Stimulated activated CD8-positive, alpha-beta memory T cell treated with anti-CD3 and anti-CD28 coated beads, Interleukin-12 subunit alpha, Interleukin-12 subunit beta, amount 100 ng/mL, for 1 hour (primary cell): ENCODE measurements at places on chromosomes 3 and 15.

- no peak for DNase-seq
These were observed 9.9 kb upstream of the KNL1 start for GRCh38 chr15:40584191-40584590.

DNA sequence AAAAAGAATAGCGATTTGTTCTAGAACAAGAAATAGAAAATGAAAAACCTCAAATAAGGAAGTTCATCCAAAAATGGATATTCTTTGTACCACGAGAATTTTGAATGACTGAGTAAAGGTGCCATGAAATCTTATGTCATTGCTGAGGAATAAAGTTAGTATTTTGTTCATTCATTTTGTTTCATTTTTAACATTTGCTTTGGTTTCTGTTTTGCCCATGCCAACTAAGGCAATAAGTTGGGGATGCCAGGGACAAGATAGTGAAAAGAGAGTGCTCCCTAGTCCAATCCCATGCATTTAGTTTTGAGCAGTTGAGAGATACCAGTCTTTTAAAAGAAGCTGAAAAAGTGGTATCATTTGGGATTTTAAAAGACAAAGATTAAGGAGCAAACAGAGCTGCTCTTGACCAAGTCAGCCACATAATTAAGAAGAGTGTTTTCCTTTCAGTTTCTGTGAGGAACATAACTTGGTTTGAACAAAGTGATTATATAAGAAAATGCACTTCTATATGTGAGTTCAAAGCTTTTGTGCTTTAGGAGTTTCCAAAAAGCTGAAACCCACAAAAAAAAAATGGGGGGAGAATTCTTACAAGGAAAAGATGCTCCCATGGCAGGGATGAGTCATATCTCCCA is 201.4 kb downstream of the PLOD2 start:
- no peak for DNase-seq

DNA sequence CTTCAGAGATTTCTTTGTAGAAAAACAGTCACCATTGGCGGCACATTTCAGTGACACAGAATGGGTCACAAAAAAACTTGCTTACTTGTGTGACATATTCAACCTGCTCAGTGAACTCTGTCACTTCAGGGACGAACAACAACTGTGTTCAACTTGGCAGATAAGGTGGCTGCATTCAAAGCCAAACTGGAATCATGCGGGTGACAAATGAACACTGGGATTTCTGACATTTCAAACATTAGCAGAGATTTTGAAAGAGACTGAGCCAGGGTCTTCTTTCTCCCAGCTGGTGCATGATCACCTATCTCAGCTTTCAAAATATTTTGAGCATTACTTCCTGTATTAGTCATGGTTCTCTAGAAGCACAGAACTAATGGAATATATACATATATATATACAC is 1.9 kb upstream of the EID1 start:
- DNase-seq = no peak

- no peak for DNase-seq
These were observed 387.8 kb downstream of the SHQ1 start for GRCh38 chr3:72460205-72461174.

DNA sequence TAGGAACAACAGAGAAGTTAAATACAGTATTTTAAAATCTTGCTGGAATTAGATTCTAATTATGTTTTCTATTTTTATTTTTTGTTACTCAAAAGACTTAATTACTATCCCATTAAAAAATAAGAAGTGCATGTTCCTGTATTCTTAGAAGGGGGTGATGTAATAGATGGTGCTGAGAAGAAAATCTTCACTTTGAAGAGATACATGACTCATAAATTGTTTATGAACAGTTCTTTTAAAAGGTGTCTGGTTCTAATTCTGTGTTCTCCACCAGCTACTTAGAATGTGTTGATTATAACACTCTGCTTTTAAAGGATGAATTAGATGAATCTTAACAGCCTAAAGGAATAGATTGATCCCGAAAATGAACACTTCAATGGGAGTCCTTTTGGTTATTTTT is 8.2 kb downstream of the RCN2 start:
- DNase-seq = no peak

DNA sequence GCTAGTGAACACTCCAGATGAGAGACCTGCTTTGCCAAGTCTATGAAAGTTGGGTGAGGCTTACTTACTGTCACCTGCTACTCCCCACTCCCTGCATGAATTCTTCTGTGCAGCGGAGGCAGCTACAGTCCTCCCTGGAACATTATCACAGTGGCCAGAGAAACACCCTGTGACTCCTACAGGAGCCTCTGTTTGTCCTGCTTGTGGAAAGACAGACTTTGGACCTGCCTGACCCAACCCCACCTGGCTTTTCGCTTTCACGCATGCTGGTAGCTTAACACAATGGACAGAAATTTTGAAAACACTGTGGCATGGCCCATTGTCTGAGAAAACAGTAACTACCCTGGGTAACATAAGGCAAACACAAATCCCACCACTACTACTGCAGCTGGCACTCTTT is 1565.5 kb upstream of the CADM2 start:
- DNase-seq = no peak

GRCh38 chr15:38600236-38600635 is 35.6 kb upstream of the RASGRP1 start:
- no peak for DNase-seq

- DNase-seq = no peak
These were observed 61.8 kb downstream of the ARIH1 start for GRCh38 chr15:72535911-72536310.

DNA sequence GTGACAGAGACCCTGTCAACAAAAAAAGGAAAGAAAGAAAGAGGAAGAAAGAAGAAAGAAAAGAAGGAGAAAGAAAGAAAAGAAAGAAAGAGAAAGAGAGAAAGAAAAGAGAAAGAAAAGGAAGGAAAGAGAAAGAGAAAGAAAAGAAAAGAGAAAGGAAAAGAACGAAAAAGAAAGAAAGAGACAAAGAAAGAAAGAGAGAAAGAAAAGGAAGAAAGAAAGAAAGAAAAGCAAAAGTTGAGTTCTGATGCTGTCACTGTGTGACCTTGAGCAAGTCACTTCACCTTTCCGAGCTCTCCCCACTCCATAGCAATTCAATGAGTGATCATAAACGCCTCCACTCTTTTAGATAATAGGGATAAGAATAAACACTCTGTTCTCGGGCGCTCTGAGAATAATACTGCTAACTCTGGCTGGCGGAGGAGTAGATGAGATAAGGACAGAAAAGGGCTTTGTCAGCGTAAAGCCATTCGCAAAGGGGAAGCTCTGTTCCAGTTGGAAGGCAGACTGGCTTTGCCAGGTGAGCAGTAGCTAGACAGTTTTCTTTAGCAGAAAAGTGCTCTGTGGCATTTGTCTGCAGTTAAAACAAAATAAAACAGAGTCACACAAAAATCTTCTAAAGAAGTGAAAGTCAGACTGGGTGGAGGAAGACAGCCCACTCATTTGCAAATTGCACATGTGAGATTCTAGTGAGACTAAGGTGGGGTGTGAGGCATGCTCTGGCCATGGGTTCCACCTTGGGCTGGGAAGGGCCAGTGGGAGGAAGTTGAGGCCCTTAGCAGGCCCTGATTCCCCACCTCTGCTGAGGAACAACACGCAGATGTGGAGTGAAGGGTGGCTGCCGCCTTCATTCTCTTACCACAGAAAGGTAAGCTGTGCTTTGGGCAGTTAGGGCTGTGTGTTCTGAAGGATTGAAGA is 9.6 kb upstream of the FLNB start:
- DNase-seq = no peak

DNA sequence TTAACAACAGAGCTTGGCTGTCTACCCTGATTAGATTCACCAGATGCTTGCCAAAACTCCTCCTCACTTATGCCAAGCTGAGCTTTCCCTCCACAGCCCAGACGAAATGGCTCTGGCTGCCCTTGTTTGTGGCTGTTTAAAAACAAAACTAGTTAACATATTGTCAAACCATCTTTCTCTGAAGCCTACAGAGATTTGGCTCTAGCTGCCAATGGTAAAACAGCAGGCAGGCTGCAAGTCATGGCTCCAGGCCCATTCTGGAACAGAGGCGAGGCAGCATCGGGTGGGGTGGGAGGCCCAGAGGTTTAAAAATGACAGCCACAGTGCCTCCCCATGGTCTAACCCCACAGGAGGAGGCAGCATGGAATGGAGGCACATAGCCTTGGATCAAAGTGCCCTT is 75.9 kb downstream of the SCN5A start:
- DNase-seq = no peak

DNA sequence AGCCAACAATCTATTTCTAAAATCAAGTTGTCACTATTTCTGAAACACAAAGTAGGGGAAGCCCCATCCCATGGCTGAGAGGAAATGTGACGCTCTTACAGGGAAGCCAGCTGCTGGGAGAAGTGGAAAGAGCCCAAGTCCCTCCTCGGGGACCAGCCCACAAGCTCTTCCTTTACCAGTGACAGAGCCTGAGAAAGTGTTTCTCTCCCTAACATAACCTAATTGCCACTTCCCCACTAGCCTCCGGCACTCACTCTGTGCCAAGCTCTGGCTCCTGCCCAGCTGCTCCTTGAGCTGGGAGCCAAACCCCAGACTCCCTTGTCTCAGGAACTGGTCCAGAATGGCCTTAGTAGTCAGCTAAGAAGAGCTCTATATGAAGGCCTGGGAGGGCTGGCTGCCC is 42.9 kb downstream of the TNFAIP8L3 start:
- no peak for DNase-seq

DNA sequence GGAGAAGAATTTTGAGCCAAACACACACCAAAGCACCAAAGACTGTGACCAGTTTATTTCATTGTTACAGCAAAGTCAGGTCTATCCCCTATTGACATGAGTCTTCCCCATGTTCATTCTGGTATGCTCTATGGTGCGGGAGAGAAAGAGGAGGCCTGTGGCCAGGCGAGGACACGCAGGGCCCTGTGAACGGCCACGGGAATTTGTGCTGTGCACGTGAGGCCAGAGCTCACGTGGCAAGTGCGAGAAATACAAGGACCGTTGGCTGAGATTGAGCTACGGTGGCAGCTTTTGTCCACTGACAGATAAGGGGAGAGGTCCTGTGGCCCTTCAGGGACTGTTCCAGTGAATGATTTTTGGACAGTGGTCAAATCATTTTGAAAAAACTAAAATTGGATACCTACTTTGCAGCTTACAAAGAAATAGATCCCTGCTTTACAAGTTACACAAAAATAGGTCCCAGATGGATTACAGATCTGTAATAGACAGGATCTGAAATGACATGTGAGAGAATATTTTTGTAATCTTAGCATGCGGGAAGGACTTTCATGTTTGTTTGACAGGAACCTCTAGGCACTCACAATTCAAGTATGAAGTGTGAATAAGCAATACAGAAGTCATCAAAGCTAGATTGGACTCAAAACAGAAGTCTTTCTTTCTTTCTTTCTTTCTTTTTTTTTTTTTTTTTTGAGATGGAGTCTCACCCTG is 9.2 kb downstream of the ZSCAN2 start:
- DNase-seq = no peak

DNA sequence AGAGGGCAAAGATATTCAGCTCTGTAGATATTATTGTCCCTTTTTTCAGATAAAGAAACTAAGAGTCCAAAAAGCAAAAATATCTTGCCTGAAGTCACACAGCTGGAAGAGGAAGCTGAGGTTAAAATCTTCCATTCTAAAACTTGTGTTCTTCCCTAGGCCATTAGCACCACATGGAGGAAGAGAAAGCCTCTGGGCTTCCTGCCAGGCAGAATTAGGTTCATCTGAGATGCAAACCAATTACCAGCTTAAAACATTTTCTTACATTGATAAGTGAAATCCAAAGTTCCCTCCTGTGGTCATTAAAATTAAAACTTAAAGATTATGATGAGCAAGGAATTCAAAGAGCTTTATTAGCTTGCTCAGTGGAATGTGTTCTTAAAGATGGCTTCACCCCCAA is 235.3 kb upstream of the SETMAR start:
- no peak for DNase-seq

GRCh38 chr15:30956216-30957124 is 35.0 kb downstream of the MTMR10 start:
- no peak for DNase-seq
